Natural killer cell treated with Interleukin-12 subunit alpha and Interleukin-12 subunit beta and Interleukin-15 and Interleukin-18, amount 100 ng/mL, for 72 hours (primary cell): ENCODE measurements at places on chromosomes 5 and 9. TPM values are rescaled to one million over a fixed set of nuclear protein-coding genes. Genes with fewer than 3 reads are reported as not detected.
A peak's percentile ranks its signal among the peaks of the same experiment; 100 is the strongest.

The CXCL14 gene
- not detected for total RNA-seq

DNA sequence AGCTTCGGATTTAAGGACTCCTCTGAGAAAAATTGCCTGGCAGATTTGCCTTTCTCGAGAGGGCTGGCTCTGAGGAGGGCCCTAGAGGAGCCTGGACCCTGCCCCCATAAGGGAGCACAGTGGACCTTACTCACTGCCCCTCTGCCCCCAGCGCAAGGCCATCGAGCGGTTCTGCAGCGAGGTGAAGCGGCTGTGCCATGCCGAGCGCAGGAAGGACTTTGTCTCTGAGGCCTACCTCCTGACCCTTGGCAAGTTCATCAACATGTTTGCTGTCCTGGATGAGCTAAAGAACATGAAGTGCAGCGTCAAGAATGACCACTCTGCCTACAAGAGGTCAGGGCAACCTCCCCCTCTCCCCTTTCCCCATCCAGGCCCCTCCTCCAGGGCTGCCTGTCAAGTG, 34.6 kb downstream of the CYFIP2 start:
- no peaks in the 10 kb centered on the region for H3K27me3 ChIP-seq
- no peak overlapping the region for H3K4me3 ChIP-seq
- peak overlapping the region; percentile 93 for H3K27ac ChIP-seq
- peaks cover 28% of the 10 kb centered on the region for H3K36me3 ChIP-seq
- H3K4me1 ChIP-seq, result peaks cover 26% of the 10 kb centered on the region

DNA sequence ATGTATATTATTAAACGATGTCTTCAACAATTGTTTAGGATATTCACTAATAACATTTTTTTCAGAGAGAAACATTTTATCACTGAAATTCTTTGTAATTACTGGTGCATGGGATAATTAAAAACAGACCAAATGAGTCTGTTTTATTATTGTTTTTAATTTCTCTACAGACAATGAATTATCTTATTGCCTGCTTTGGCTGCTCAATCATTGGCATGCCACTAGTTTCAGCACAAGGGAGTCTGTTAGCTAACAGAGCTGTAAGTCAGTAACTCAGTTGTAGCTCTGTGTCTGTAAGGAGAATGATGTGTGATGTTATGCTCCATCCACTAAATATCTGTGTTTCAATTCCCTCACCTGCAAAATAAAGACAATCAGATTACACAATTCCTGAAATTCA, 443.9 kb downstream of the PRR16 start:
- no peak overlapping the region for H3K4me3 ChIP-seq
- no peaks in the 10 kb centered on the region for H3K4me1 ChIP-seq
- H3K36me3 ChIP-seq, result peaks cover 9% of the 10 kb centered on the region

- H3K4me1 ChIP-seq, result peaks cover 47% of the 10 kb centered on the region
- H3K36me3 ChIP-seq, result no peaks in the 10 kb centered on the region
- no peak for DNase-seq
- no peak overlapping the region for H3K4me3 ChIP-seq
- H3K27ac ChIP-seq, result no peak overlapping the region
Observed at GRCh38 chr9:90854637-90855175, 53.1 kb downstream of the SYK start.

- H3K36me3 ChIP-seq, result no peaks in the 10 kb centered on the region
- H3K4me3 ChIP-seq, result no peak overlapping the region
- H3K27ac ChIP-seq, result no peak overlapping the region
Observed at GRCh38 chr5:14156650-14157492, 13.7 kb downstream of the TRIO start.

The SWI5 gene
- 7.5 TPM for total RNA-seq

The LHX3 gene
- 0.12 TPM for total RNA-seq

DNA sequence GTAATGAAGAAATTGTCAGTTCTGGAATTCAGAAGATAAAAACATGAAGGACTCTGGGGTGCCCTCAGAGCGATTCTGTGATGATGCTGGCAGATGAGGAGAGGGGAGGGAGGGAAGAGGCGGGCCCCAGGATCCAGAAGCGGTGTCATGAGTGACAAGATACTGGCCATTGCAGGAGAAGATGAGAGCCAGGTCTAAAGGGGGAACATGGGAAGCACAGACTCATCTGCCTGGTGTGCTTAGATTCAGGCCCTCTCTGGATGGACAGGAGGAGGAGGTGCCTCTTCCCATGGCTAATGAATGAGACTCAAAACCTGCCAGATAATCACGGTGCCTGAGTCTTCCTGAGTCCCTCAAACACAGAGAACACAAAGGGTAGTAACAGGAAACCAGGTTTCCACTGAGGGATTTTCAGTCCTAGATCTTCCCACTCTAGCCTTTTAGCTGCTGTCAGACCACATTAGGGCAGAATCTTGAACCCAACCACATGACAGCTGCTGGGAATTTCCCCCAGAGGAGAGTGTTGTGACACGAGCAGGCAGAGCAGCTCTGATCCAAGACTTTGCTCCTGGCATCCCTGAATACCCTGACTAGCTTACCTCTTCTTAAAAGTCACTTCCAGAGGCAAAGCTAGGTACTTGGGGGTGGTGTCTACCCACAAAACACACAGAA, 28.2 kb upstream of the HSPA9 start:
- DNase-seq, result no peak
- peaks cover 9% of the 10 kb centered on the region for H3K27me3 ChIP-seq
- H3K4me3 ChIP-seq, result no peak overlapping the region
- H3K36me3 ChIP-seq, result no peaks in the 10 kb centered on the region
- H3K4me1 ChIP-seq, result peaks cover 4% of the 10 kb centered on the region

GRCh38 chr5:124910354-124911016, 164.0 kb upstream of the ZNF608 start:
- DNase-seq, result no peak
- peaks cover 14% of the 10 kb centered on the region for H3K4me1 ChIP-seq
- no peaks in the 10 kb centered on the region for H3K27me3 ChIP-seq
- H3K36me3 ChIP-seq, result peaks cover 5% of the 10 kb centered on the region

- H3K27me3 ChIP-seq, result peaks cover 32% of the 10 kb centered on the region
- H3K36me3 ChIP-seq, result no peaks in the 10 kb centered on the region
- no peak overlapping the region for H3K27ac ChIP-seq
- H3K4me1 ChIP-seq, result no peaks in the 10 kb centered on the region
- H3K4me3 ChIP-seq, result no peak overlapping the region
- no peak for DNase-seq
Observed at GRCh38 chr5:59838989-59839388, 54.5 kb downstream of the PDE4D start.

GRCh38 chr5:178431782-178432165, 158.4 kb downstream of the COL23A1 start:
- no peaks in the 10 kb centered on the region for H3K36me3 ChIP-seq
- H3K27me3 ChIP-seq, result peaks cover 4% of the 10 kb centered on the region
- no peaks in the 10 kb centered on the region for H3K4me1 ChIP-seq
- no peak for DNase-seq

DNA sequence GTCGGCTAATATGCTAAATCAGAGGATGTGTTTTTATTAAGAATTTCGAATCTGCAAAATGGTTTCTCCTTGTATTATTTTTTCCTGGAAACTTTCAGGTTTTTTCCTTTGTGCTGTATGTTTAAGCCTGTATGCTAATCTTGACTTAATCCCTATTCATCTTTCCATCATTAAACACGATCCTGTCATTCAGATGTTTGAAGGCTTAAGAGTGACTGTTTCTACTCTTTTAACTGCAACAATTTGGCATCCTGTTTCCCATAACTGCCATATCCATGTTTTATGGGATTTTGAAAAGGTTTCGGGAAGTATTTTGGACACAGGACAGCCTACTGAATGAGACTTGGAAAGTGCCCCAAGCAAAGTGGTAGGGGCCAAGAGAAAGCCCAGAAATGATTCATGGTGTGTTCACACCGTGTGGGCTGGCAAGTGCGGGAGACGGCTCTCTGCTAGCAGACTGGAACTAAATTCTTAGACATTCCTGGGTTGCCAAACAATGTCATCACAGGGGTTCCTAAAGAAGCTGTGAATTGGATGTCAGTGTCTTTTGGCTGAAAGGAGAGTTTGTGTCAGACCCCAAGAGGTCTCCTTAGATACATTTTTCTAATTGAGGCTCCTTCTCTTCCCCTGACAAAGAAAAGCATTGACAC, 125.4 kb upstream of the ADAMTS16 start:
- H3K36me3 ChIP-seq, result peaks cover 7% of the 10 kb centered on the region
- H3K27ac ChIP-seq, result no peak overlapping the region
- H3K27me3 ChIP-seq, result no peaks in the 10 kb centered on the region
- no peak overlapping the region for H3K4me3 ChIP-seq
- DNase-seq, result no peak
- no peaks in the 10 kb centered on the region for H3K4me1 ChIP-seq

- peaks cover 40% of the 10 kb centered on the region for H3K4me1 ChIP-seq
- no peaks in the 10 kb centered on the region for H3K27me3 ChIP-seq
- H3K36me3 ChIP-seq, result no peaks in the 10 kb centered on the region
- H3K4me3 ChIP-seq, result peak overlapping the region; percentile 91
- DNase-seq, result no peak
- peak overlapping the region; percentile 88 for H3K27ac ChIP-seq
Observed at GRCh38 chr9:36401164-36401740, 1.2 kb upstream of the RNF38 start.
